DMS153 (cell line): ENCODE measurements at places on chromosomes 1 and 21.

DNA sequence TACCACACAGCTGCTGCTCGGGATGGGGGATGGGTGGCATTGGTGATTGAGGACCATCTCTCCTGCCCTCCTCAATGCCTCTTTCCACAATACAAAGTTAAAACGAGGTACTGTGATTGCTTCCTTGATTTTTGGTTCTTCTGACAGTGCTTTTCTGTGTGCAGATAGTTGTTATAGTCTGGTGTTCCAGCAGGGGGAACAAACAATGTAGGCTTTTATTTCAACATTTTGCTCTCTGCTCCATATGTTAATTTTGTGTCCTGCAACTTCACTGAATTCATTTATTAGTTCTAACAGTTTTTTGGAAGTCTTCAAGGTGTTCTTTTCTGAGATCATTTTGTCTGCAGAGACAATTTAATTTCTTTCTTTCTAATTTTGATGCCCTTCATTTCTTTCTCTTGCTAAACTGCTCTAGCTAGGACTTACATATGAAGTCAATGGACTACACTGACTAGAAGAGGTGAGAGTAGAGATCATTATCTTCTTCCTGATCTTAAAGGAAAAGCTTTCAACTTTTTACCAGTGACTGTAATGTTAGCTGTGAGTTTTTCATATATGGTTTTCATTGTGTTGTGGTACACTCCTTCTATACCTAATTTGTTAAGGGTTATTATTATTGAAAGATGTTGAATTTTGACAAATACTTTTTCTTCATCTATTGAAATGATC lies 45.4 kb downstream of the TNFSF18 start:
- no peak for DNase-seq

GRCh38 chr1:204746838-204747442 lies 61.4 kb upstream of the LRRN2 start:
- DNase-seq = peak; percentile 33

- no peak for DNase-seq
Observed at GRCh38 chr21:38267991-38268863, 11.4 kb downstream of the KCNJ15 start.

GRCh38 chr1:59020151-59020997 lies 236.5 kb upstream of the JUN start:
- no peak for DNase-seq

DNA sequence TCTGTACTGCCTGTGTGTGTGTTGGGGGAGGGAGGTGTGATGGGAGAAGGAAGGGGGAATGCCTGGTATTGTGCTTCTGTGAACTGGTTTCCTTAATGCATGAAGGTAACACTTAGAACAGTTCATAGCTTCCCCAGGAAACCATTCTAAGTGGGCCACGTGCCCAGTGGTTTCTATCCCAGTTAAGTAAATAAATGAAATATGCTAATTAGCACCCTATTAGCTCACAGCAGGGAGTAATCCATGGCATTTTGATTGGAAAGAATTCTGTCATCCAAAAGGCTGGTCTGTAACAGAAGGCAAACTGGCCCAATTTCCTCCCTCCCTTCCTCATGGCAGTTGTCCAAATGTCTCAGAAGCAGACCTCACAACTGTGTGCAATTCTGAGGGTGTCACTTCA lies 199.3 kb downstream of the TTLL7 start:
- peak; percentile 41 for DNase-seq

- DNase-seq = no peak
Observed at GRCh38 chr1:11845641-11846335, 1.8 kb downstream of the NPPA start.

DNA sequence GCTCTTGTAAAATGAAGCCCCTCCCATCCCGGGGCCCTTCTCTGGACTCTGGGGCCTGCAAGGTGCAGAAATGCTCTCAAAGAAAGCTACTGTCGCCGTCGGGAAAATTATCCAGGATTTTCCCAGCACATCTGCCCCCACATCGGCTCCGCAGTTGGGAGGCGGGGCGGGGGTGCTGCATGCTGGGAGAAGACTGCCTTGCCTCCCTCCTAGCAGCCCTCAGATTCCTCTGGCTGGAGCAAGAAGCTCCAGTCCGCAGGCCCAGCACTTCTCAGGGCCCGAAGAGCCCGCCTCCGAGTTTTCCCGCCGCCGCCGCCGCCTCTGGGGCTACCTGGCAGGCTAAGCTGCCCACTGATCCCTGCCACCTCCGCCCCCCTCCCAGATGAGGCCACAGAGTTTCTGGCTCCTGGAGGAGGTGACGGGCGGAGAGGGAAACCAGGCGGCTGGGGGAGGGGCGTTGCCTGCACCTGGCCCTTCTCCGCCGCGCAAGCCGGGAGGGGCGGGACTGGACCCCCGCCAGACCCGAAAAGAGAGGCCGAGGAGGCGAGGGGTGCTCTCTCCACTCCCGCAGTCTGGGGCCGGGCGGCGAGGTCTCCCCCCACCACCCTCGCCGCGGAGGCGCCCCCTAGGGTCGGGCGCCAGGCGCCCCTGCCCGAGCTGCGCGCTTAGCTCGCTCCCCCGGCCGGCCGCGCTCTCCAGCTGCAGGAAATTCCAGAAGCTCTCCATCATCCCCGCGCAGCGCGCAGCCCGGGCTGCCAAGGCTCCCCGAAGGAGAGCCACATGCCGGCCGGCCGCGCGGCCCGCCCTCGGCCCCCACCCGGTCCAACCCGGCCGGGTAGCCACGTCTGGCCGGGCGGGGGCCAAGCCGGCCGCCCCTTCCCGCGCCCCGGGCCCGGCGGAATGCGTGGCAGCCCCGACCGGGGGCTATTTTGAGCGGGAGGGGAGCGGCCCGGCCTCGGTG lies 28.8 kb downstream of the AHDC1 start:
- DNase-seq = peak; percentile 77

- no peak for DNase-seq
Observed at GRCh38 chr1:240912821-240913220, 300.9 kb upstream of the GREM2 start.

DNA sequence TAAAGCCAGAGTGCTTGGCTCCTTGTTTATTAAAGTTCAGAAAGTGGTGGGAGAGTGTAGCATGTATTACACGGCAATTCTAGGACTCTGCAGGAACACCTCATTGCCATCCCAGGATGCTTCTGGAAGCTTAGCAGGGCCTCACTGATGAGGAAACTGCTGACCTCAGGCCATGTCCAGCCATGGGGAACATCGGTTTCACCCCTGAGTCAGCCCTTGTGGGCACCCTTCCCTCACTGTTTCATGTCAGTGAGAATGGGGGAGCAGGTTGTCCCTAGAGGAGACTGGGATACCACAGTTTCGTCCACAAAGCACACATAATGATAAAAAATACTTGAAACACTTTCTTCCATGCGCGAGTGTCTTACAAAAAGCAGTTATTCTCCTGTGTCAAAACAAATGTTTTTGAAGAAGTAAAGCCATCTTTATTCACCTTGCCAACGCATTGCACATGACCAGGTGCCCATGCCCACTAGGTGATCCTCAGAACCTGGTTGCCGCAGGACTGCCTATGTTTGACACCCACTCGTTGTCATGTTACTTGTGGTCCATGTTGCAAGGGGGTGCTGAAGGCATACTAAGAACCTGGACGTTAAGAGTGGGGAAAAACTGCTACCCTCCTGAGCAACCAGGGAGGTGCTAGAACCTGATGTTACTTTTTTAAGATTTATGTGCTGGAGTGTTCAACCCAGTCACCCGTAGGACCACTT lies 41.2 kb upstream of the TTC22 start:
- no peak for DNase-seq

GRCh38 chr21:31356440-31356839 lies 12.4 kb upstream of the TIAM1 start:
- DNase-seq = no peak

DNA sequence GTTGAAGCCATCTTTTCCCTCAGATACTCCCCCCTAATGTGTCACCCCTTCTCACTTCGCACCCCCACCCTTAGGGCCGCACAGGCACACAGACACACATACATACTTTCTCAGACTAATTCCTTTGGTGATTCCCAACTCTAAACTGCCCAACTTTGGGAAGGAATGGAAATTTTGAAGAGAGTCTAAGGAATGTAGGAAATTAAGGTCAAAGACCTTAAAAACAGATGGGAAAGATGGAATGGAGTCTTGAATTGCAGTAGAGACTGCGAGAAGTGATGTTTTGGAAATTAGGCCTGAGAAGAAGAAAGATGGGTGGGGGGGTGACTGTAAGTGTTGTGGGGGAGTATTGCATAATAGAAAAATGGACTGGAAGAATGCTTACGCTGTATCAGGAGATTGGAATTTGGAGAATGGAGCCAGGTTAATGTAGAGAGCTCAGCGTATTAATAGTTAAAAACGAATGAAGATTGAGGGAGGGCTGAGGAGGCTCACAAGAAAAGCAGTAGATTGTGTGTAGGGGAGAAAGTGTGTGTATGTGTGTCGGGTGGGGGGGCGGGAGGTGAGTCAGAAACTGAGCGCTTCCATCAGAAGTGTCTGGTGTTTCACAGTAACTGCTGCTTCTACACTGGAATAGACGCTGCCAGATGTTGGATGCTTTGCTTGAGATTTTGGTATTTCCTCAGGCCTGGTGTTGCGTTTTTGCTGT lies 1.7 kb downstream of the PIP5K1A start:
- no peak for DNase-seq

DNA sequence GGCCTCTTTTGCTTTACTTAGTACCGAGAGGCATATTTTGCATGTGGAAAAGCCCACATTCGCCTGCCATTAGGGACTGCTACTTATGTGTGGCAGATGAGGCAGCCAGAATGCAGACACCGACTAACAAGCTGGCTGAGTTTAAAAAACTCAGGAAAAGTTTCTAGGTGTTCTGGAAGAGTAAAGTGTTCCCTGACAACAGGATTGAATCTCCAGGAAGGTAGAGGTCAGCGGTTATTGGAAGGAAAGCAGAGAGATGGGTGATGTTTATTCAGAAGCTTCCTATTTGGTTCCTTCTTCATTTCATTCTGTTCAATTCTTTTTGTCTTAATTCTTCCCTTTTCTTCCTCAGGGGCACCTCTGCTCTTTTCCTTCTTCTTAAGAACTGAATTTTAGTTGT lies 206.9 kb upstream of the SNX7 start:
- DNase-seq = no peak

DNA sequence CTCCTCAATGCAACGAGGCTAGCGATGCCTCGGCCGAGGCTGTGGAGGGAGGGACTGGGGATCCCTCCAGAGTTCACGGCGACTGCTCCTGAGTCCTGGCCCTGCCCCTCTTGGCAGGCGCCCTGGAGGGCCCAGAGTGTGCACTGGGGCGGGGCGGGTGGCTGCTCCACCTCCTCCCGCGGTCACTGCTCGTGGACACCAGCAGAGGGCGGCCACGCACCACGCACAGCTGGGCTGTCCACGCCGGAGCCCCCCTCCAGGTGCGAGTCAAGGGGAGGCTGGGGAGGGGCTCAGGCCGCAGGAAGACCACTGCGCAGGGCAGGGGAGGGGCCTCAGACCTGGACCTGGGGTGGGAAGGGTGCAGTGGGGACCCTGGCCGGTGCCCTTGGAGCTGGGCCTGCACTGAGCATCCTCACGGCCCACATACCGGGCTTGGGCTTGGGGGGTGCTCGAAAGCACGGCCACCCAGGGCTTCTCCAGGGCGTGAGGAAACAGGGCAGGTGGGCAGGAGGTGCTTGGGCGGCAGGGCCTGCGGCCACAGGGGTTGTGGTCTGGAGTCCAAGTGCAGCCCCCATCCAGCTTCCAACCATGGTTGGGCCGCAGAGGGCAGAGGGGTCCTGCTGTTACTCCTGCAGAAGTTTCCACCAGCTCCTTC lies 20.6 kb upstream of the TTC34 start:
- peak; percentile 6 for DNase-seq

DNA sequence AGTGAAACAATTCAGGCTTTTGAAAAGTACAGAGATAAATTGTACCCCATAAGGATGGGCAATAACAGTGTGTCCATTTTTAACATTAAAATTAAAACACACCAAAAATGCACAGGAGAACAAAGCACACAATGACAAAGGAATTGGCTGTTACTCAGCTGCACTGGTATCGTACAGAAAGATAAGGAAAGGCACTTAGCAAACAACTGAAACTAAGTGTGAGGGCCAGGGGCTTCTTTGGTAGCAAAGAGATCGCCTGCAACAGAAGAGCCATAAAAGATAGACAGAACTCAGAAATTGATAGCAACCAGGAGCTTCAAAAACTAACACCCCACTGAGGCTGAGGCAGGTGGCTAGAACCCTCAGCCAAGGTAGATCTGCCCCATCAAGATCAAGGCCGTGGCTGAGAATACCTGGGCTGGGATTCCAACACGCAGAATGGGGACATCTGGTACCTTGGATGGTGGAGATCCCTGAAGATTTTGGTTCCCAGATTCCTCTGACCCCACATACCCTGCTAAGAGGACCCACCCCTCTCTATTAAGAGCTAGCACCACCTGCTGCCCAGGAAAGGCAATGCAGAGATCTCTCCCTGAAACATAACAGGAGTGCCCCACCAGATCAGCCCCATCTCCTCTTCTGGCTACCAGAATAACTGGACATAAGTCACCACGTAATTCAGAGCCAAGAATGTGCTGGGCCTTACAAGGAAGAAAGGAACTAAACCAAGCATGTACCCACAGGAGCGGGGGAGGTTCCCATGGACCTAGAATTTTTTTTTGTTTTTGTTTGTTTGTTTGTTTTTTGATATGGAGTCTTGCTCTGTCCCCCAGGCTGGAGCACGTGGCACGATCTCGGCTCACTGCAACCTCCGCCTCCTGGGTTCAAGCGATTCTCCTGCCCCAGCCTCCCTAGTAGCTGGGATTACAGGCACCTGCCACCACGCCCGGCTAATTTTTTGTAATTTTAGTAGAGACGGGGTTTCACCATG lies 16.2 kb downstream of the PLEKHO1 start:
- no peak for DNase-seq

- DNase-seq = peak; percentile 22
Observed at GRCh38 chr1:116465845-116466685, 93.0 kb downstream of the ATP1A1 start.

GRCh38 chr1:3772027-3772714 lies 378 bp upstream of the SMIM1 start:
- DNase-seq = peak; percentile 59

GRCh38 chr1:84619383-84620102 lies 45.3 kb upstream of the CTBS start:
- peak; percentile 79 for DNase-seq

GRCh38 chr1:203586496-203587081 lies 40.0 kb upstream of the ATP2B4 start:
- no peak for DNase-seq

DNA sequence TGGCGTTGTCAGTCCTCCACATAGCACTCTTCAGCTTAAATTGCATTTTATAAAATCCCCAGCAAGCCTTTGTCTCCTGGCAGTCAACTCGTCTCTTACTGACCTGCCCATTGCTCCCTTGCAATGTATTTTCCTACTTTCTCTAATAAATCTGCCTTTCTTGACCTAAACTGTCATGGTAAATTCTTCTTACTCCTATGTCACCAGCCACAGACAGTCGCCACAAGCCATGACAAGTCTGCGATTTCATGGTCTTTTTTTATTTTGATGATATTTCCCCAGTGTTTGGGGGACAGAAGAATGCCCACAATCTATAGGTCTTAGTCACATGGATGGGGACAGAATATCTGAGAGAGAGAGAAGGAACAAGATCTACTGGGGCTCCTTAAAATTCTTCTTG lies 8.4 kb downstream of the IFNAR2 start:
- no peak for DNase-seq

DNA sequence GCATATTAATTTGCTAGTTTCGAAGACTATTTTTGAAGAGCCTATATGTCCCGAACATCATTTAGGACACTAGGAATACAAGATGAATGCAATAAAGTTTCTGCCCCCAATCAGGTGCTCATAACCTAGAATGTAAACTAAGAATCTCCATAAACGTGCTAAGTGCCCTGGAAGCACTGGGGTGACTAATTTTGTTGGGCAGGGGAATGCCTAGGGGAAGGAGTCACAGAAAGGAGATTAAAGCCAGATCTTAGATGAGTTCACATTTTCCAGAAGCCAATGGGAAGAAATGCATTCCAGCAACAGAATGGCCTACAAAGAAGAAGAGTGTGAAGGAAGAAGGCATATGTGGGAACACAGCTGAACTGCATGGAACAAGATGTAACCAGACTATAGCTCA lies 19.5 kb downstream of the SCYL3 start:
- DNase-seq = no peak
